GM23248 (cell line): ENCODE measurements at places on chromosomes 16 and 17.

- peak; percentile 46 for DNase-seq
These were observed 146.5 kb upstream of the PLCG2 start for GRCh38 chr16:81632392-81633146.

DNA sequence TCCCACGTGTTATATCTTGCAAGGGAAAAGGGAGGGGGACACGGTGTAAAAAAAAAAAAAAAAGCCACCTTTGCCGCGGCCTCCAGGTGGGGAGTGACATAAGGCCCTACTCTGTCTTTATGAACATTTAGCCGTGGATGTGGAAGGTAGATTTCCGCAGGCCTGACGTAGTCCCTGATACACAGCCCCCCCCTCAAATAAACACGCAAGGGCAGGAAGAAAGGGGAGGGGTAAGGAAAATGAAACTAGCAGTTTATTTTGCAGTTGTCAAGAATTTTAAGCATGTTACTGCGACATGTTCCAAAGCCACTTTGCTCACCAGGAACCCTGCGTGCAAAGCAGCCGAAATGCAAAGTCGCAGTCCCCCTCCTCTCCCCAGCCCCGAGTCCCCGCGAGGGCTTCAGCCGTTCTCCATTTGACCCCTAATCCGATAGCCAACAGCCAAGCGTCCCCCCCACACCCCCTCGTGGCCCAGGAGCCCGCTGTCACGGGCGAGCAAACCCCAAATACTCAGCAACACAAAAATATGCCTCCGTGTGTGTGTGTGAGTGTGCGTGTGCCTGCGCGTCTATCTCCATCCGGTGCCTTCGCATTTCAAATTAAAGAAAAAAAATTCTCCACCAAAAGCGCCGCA, 1.2 kb downstream of the CBX4 start:
- DNase-seq, result no peak

DNA sequence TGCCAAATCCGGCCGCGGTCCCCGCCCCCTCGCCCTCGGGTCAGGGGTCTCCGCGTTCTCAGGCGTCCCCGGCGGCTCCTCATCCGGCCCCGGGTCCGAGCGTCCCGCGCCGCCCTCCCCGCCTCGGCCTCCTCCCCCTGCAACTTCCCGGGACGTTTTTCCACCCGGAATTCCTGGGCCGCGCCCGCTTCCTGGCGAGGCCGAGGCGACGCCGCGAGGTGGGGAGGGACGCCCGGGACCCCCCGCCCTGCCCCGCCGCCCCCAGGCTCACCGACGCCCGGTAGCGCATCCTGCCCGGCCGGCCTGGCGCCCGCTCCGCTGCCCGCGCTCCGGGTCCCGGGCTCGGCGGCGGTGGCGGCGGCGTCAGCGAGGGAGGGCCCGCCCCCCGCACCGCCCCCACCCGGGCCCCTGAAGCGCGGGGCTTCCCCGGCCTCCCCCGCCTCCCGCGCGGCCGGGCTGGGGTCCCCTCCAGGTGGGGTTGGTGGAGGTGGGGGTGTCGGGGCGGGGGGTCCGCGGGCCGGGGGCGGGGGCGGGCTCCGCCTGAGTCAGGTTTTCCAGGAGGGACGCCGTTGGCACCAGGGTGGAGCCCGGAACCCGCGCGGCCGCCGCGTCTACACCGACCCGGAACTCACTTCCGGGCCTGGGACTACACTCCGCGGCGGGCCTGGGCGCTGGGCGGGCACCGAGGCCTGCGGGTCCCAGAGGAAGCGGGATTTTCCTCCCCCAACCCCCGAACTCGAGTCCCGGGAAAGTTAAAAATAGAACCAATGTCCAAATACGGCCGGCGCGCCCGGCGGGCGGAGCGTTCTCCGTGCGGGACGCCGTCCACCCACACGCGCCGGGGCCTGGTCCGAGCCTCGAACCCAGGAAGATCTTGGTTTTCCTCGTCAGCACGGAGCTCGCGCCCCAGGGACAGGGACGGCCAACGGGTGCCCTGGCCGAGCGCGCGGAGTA, 6.8 kb downstream of the MYO1C start:
- DNase-seq, result peak; percentile 86

- DNase-seq, result no peak
These were observed 52.2 kb upstream of the TOM1L1 start for GRCh38 chr17:54848368-54848987.

DNA sequence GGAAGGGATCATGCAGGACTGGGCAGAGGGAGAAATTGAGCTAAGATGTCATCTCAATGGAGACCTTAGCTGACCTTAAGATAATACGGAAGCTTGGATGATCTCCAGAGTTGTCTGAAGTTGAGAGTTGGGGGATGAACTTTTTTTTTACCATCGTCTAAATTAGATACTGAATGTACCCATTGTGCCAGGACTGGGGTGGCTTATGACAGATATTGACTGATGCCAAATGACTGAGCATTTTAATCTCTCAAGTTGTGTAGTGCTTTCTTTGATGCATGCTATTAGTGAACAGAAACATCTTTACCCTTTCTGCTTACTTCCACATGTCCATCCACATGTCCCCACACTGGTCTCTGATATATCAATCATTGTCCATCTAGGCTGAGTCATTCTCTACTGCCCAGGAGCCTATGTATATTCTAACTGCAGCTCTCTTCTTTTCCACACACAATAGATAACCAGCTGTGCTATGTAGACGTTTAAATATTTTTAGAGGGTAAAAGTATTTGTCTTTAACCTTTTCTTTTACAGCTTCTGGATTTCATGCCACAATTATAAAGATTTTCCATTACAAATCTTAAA, 60.2 kb upstream of the ZKSCAN2 start:
- DNase-seq, result no peak

DNA sequence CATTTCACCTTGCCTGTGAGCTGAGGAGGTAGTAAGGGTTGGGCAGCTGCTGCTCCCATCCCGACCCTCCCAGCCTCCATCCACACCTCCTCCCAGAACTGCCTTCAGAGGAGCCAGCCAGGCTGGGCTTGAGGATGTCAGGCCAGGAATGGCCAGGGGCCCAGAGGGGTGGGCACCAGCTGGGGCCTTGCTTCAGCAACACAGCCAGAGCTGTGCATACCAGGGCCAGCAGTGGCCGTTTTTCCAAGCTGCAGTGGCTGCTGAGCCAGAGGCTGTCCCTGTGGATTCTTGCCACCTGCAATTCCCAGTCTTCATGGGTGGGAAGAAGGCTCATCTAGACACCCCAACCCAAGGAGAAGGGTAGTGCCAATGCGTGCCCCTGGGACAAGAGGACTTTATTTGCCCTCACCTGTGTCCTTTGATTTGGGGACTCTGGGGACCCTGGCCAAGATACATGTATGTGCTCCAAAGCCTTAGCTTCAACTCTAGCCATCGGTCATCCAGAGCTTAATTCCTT, 153.4 kb upstream of the SDK2 start:
- no peak for DNase-seq

- DNase-seq, result peak; percentile 98
These were observed 99.5 kb downstream of the SYCE1L start for GRCh38 chr16:77298418-77299360.

DNA sequence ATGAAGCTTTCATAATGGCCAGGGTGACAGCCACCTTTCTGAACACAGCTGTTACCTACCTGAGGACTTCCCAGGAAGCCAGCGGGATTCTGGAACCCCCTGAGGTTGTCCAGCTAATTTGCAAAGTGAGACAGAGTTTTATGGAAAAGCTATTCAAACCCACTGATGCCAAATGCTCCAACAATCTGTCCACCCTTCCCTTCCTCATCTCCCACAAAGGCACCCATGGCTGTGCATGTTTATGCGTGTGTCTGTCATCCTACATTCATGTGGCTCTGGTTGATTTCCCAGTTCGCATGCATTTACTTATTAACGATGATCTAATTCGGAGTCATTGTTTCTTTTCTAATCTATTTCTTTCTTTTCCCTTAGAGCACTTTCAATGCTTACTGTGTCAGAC, 217.1 kb downstream of the SLC39A11 start:
- DNase-seq, result no peak

DNA sequence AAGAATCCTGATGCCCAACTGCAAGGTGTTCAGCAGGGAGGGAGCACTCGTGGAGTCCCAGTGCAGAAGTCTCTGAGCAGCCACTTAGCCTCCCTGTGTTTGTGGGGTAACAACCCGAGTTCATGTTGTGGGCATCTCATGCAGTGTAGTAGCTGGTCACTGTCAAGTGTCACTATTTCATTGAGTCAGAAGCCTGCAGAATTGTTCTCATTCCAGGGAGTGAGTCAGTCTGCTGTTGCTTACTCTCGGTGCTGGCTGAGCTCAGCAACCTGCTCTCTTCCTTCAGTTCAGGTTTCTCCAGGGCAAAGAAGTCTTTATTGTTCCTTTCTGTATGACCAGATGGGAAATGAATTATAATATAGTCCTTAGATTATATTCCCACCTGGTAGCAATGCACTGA, 24.1 kb downstream of the HMOX2 start:
- DNase-seq, result peak; percentile 92

GRCh38 chr17:27907976-27908558, 14.9 kb upstream of the LYRM9 start:
- no peak for DNase-seq

- peak; percentile 89 for DNase-seq
These were observed 22.6 kb downstream of the ZNF213 start for GRCh38 chr16:3157229-3158025.

DNA sequence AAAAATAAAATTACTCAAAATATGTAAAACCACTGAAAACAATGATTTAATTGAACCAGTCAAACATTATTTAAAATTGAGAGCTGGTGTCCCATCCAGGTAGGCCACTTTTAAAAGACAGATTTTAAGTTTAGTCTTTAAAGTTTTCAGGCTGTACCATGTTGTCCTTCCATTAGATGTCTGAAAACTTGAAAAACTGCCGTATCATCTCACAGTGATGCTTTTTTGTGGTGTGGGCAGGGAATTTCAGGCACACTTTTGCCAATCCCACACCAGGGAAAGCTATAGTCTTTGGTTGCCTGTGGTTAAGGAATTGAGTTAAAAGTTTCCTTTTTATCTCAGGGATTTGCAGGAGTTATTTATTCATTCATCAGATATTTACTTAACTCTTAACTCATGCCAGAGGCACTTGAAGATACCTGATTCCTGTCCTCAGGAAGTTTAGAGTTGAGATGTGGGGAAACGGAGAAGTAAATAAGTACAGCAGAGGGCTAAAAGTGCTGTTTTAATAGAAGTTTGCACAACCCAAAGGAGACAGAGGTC, 3.2 kb downstream of the SNTB2 start:
- no peak for DNase-seq

DNA sequence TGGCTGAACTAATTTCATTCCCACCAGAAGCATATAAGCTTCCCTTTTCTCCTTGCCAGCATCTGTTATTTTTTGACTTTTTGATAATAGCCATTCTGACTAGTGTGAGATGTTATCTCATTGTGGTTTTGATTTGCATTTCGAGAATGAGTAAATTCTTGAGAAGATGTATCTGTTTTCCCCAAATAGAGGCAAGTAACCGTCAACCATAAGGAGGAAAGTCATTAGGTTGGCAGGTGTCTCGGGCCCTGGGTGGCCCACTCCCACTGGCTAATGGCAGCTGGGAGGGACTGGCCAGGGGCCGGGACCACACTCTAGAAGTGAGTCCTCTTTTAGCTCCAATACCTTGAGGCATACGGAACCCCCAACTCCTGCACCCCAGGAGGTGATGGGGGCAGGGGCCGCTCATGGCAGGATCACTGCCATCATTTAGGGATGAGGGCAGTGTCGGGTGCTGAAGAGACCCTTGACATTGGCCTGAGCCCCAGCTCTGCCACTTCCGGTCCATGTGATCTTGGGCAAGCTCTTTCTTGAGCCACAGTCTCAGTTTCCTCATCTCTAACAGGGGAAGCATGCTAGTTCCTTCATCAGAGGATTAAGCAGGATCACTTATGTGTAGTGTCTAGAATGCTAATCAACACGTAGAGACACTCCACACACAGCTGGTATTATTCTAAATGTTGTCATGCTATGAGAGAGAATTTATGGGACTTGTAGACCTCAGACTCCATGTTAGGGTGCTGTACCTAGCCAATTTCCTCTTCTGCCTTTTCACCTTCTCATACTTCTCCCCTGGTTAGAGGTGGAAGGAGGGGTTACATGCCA, 44.3 kb downstream of the RGS9 start:
- no peak for DNase-seq

DNA sequence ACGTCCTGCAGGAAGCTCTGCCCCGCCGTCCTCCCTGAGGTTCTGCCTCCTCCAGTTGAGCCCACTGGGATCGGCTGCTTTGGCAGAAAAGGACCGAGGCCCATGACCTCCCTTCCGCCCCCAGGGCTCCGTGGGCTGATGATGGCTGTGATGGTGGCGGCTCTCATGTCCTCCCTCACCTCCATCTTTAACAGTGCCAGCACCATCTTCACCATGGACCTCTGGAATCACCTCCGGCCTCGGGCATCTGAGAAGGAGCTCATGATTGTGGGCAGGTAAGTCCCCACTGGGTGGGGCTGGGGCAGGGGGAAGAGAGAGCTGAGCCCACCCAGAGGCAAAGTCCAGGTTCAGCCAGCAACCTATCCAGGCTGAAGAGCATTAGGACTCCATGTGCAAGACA, 61.1 kb downstream of the SLC5A11 start:
- DNase-seq, result no peak

- no peak for DNase-seq
These were observed 10.8 kb downstream of the TAT start for GRCh38 chr16:71565812-71566700.

DNA sequence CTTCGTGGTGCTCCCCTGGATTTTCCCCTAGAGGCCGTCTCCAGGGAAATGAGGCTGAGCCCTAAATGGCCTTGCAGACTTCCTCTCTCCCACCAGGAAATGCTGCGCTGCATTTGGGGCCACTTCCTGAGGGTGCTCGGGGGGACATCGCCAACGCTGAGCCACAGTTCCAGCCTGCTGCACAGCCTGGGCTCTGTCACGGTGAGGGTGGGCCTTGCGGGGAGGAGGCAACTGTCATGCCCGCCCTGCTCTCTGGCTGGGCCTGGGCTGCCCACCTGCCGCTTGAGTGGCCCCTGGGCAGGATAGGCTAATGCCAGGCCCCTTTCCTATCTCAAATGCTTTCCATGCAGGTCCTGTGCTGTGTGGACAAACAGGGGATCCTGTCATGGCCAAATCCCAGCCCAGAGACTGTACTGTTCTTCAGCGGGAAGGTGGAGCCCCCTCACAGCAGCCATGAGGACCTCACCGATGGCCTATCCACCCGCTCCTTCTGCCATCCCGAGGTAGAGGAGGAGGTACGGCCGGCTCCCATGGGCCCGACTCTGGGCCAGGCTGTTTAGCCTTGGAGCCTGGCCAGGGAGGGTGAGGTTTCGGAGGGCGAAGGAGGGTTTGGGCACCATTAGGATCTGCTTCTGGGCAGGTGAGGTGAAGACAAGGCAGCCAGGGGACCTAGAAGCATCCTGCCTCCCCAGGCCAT, 24.2 kb downstream of the CASKIN2 start:
- no peak for DNase-seq

DNA sequence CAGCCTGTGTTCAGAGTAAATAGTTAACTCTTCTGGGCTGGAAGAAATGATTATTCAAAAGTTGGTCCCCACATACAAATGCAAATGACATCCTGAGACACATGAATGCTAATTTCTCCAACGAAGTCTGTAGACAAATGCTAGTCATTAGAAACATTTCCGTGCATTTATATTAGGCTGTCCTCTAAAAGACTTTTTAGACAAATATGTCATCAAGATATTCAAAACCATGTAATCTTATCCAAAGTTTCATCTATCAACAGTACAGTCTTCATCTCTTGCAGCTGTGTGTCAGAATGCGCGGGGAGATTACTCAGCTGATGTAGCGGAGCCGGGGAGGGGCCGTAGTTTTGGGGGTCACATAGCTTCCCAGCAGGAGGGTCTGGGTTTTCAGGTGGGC, 33.8 kb upstream of the MAF start:
- DNase-seq, result no peak
